Vagina (tissue), 2 donors: ENCODE measurements at places on chromosomes 5 and 9. TPM values are rescaled to one million over a fixed set of nuclear protein-coding genes. Genes with fewer than 3 reads are reported as not detected.

LEAP2 gene
- 4.2 TPM for total RNA-seq

FCHO2 gene
- total RNA-seq = 32.9 TPM

MVB12B gene
- 16.5 TPM for total RNA-seq

LECT2 gene
- total RNA-seq = not detected

AHRR gene
- total RNA-seq = 11.3 TPM

ELOVL7 gene
- 3.9 TPM for total RNA-seq

CDKN2B-AS1 gene
- total RNA-seq = 5.9 TPM

GMCL2 gene
- not detected for total RNA-seq

CCL21 gene
- total RNA-seq = 174 TPM

GFI1B gene
- not detected for total RNA-seq

RARS1 gene
- total RNA-seq = 62.9 TPM

PFN3 gene
- total RNA-seq = not detected

MTMR12 gene
- total RNA-seq = 23.8 TPM

FOCAD gene
- 39.8 TPM for total RNA-seq

ROR2 gene
- total RNA-seq = 22.3 TPM

MCC gene
- 47.9 TPM for total RNA-seq

PPP2R2B gene
- total RNA-seq = 6.6 TPM

HTR4 gene
- total RNA-seq = 2.9 TPM

RGS3 gene
- 27.0 TPM for total RNA-seq

CXCL14 gene
- total RNA-seq = 62.1 TPM

SLCO6A1 gene
- not detected for total RNA-seq
